ENCODE measurements at places on chromosomes 3 and 15.

GRCh38 chr3:61961900-61962299, 400.5 kb downstream of the PTPRG start:
- DNase-seq: no peak

- no peak for DNase-seq
Observed at GRCh38 chr15:91946075-91946474, 92.6 kb downstream of the SLCO3A1 start.

- no peak for DNase-seq
Observed at GRCh38 chr3:169790687-169791429, 17.7 kb downstream of the MYNN start.

DNA sequence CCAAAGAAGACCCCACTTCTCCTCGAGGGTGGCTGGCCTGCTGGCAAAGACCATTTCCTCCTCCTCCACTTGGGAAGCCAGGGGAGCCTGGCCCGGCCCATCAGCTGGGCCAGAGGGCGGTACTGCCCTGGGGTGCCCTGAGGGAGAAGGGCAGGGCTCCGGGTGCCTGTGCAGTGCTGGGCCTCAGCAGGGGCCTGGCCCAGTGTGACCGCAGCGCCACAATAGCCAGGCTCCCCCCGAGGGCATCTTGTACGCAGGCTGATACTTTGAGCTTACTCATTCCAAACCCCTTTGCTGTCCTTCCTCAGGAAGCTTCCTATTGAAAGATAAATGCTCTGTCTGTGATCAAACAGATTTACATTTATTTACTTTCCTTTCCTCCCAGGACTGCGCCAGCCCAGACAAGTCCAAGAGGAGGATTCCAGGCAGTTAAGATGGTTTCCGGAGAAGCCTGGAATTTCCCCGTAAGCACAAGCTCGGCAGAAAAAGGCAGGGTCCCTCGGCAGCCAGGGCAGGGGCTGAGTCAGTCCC, 240.1 kb downstream of the XXYLT1 start:
- DNase-seq: no peak

DNA sequence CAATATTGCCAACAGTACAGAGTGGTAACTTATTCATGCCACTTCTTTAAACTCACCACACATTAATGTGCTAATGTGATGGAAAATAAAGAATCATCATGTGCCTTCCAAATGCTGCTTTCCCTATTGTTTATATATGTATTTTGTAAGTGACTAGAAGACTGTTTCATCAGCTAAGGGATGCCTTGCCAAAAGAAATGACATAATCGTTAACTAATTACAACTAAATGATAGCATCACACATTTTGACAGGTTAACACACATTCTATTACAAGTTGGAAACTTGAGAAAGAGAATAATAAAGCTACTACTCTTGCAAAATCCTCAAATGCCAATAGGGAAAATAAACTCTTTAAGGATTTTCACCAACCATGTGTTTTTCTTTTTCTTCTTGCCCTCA, 329.9 kb upstream of the AGTR1 start:
- no peak for DNase-seq

GRCh38 chr15:99343881-99344551, 92.7 kb downstream of the LRRC28 start:
- no peak for DNase-seq

DNA sequence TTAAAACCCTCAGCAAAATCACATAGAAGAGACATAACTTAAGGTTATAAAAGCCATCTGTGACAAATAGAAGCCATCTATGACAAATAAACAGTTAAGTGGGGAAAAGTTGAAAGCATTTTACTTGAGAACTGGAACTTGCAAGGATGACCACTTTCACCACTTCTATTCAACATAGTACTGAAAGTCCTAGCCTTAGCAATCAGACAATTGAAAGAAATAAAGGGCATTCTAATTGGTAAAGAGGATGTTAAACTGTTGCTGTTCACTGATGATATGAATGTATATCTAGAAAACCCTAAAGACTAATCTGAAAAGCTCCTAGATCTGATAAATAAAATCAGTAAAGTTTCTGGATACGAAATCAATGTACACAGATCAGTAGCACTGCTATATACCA, 186.9 kb upstream of the SATB1 start:
- no peak for DNase-seq

DNA sequence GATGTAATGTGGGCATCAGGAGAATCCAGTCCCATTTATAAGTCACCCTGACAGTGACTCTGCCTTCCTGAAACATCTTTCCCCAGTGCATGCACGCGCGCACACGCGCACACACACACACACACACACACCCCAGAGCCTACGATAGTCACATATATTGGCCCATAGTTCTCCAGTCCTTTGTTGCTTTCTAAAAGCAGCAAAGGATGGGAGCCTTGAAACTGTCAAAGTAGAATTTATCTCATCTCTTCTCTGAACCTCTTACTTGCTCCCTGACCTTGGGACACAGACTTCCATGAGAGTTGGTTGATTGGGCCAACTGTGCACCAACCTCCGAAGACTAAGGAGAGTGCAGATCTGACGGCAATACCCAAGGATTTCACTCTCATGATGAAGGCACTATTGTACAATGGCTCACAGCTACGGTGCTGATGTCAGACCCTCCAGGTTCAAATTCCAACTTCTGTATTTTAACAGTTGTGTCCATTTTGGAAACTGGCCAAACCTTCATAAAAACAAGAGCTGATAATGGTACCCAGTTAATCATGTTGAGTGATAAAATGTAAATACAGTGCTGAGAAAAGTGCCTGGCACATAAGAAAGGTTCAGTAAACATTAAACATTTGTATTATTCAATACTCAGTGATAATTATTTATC, 8.3 kb downstream of the CPA3 start:
- DNase-seq: no peak

DNA sequence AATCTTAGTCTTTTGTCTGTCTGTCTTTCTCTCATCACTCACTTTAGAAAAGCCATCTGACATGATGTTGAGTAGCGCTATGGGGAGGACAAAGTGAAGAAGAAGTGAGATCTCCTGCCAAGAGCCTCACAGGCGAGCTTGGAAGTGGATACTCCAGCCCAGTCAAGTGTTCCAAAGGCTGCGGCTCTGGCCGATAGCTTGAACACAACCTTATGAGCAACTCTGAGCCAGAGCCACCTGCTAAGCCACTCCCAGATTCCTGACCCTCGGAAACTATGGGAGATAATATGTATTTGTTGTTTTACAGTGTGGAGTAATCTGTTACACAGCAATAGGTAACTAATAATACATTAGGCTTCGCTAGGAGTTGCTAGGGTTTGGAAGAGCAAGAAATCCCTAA, 76.2 kb downstream of the MB21D2 start:
- no peak for DNase-seq

GRCh38 chr15:92647467-92648163, 8.0 kb downstream of the FAM174B start:
- no peak for DNase-seq

GRCh38 chr15:85751291-85752123, 43.2 kb downstream of the KLHL25 start:
- DNase-seq: no peak

DNA sequence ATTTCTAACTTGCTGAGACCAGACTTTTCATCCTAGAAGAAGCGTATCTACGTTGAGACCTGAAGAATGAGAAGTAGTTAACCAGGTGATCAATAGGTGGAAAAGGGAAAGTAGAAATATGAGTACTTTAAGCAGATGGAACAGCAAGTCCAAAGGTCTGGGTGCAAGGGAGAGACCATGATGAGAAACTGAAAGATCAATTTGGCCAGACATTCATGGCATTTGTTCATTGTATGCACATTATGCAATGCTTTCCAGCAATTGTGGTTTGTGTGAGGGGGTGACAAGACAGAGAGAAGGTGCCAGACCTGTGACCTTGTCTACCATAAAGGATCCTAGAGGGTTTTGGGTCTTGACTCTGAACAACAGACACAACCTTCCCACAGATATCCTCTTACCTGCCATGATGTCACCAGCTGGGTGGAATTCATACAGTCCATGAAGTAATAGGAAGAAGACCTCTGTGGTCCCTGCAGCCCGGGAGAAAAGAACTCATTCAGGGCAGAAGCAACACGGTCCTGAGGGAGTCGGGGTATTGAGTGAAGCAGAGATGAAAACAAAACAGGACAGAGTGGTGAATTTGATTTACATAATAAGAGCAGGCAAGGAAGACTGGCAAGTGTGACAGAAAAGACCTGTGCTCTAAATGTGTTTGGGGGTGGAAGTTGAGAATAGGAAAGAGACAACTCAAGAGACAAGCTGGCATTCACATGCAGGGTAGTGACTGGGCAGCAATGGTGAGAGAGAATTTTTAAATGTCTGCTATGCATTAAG, 63.4 kb upstream of the PSMD6 start:
- no peak for DNase-seq

GRCh38 chr3:194137008-194137505, 1.1 kb downstream of the HES1 start:
- no peak for DNase-seq

DNA sequence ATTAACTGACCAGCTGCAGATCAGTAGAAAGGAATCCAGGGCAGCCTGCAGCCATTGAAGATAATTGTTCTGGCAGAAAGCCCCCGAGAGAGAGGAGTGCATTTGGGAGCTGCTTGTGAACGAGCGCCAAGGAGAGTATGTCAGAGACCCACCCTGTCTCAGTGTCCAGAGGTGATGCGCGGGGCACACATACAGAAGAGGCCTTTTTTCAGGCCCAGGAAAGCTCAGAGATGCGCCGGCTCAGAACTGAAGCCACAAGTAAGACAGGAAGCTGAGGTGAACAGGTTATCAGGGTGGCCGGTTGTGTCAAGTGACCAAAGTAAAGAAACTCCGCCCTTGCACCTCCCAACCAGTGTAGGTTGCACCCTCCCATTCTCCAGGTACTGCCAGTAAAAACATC, 59.8 kb upstream of the HEG1 start:
- DNase-seq: no peak

- no peak for DNase-seq
Observed at GRCh38 chr3:171383206-171384018, 76.8 kb downstream of the TNIK start.

- no peak for DNase-seq
Observed at GRCh38 chr15:96320703-96321638, 9.5 kb upstream of the NR2F2 start.

GRCh38 chr3:183845090-183845489, 19.7 kb upstream of the MAP6D1 start:
- no peak for DNase-seq

DNA sequence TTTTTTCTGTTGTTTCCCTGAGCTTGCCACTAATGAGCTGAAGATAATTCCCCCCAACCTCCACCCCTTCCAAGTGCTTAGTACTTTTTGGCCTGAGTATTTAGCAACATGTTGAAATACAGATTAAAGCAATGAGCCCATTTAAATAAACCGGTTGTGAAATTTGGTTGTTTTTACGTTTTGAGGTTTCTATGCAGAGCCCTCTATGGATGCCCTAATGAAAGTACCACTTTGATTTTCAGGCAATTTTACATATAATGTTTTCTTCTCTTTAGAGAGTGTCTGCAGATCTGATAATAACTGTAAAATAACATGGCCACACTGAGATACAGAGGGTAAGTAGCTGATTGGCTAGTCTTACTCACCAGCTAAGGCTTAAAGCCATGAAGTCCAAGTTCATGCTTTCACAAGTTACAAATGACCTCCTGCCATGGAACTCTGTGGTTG, 139.4 kb upstream of the SLC7A14 start:
- no peak for DNase-seq

Data from NCI-H1092 (cell line).